ENCODE measurements at places on chromosomes 16 and 17.

- no peak for DNase-seq
Measured at GRCh38 chr16:51876934-51877333, 670.0 kb downstream of the TOX3 start.

GRCh38 chr17:57355090-57355859 lies 99.0 kb downstream of the MSI2 start:
- no peak for DNase-seq

DNA sequence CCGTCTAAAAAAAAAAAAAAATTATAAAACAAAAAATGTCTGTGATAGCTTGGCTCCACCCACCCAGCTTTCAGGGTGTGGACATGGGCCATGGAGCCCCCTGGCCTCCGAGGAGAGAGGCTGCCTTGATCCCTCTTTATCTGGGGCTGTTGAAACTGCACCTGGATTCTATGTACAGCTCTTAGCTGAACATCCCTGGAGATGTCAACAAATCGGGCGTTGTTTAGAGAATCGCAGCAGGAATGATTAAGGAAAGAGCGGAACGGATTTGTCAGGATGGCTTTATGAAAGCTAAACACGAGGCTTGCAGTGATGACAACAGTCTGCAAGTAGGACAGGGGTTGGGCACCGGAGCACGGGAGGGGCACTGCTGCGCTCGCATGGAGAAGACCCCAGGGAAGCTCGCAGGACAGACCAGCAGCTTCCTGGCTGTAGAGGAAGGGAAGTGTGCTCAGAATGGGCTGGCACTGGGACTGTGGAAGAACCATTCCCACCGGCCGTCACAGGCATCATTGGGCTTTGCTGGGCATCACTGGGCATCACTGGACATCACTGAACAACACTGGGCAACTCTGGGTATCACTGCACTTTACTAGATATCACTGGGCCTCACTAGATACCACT lies 195.8 kb upstream of the FOXF1 start:
- no peak for DNase-seq

DNA sequence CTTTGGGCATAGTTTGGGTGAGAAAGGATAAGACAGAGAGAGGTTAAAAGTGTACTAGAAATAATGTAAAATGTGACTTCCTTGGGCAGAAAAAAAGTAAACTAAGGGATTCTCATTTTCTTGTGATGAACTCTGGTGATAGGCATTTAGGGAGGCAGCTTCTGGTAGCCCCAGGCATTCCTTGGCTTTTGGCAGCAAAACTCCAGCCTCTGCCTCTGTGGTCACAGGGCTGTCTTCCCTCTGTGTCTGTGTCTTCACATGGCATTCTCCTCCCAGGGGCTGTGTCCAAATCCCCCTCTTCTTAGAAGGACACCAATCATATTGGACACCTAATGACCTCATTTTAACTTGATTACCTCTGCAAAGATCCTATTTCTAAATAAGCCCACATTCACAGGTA lies 54.7 kb downstream of the HS3ST3B1 start:
- DNase-seq, result no peak

- peak; percentile 68 for DNase-seq
Measured at GRCh38 chr17:76014100-76014924, 12.8 kb downstream of the EVPL start.

GRCh38 chr17:57338257-57338914 lies 82.1 kb downstream of the MSI2 start:
- no peak for DNase-seq

DNA sequence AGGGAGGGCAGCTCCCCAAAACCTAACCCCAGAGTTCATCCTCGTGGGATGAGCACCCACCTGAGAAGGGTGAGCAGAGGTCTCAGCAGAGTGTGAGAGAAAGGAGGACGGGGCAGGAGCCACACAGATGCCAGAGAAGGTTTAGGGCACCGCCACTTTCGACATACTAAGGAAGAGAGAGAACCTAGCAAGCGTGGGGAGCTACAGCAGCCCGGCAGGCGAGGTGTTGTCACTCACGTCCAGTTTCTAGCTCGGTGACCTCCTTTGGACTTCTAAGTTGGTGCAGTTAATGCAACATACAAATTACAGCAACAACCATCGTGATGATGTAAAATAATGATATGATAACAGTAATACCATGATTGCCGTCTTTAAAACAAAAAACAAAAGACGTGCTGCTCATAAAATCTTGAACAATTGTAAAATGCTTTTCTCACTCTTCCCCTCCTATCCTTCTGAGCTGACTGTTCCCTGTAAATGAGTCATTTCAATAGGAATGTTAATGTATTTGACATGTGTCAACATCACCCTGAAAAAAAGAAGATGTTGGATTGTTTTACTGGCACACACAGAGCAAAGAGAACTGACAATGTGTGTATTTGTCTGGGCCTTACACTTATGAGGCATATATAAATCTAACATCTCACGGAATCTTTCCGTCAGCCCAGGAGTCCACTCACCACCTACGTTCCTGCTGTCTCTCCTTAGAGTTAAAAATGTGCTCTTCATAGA lies 158.2 kb upstream of the MAF start:
- no peak for DNase-seq

Measured in kidney capillary endothelial cell (primary cell).